Right lobe of liver (tissue), 6 donors: ENCODE measurements at places on chromosomes 4 and X.

DNA sequence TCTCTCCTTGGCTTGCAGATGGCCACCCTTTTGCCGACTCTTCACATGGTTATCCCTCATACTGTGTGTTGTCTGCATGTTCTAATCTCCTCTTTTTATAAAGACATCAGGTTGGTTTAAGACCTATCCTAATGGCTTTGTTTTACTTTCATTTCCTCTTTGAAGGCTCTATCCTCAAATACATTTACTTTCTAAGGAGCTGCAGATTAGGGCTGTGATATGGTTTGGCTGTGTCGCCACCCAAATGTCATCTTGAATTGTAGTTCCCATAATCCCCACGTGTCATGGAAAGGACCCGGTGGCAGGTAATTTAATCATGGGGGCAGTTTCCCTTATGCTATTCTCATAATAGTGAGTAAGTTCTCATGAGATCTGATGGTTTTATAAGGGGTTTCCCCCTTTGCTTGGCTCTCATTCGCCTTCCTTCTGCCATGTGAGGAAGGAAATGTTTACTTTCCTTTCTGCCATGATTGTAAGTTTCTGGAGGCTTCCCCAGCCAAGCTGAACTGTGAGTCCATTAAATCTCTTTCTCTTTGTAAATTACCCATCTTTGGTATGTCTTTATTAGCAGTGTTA, 204.5 kb downstream of the RELL1 start:
- no peak for DNase-seq

GRCh38 chr4:17206829-17207801, 304.8 kb downstream of the QDPR start:
- DNase-seq = no peak

DNA sequence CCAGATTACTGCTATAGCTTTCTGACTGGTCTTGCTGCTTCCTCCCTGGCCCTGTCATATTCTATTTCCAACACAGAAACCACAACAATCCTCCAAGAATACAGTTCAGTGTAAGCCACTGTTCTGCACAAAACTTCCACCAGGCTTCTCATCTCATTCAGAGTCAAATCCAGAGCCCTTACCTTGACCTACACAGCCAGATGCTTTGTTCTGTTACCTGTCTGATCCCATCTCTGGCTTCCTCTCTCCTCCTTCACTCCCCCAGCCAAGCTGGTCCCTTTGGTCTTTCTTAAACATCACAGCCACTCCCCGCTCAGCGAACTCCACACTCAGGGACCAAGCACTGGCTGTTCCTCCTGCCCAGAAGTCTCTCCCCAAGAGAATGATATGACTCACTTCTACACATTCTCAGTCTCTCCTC, 84.8 kb upstream of the BMP2K start:
- no peak for DNase-seq

DNA sequence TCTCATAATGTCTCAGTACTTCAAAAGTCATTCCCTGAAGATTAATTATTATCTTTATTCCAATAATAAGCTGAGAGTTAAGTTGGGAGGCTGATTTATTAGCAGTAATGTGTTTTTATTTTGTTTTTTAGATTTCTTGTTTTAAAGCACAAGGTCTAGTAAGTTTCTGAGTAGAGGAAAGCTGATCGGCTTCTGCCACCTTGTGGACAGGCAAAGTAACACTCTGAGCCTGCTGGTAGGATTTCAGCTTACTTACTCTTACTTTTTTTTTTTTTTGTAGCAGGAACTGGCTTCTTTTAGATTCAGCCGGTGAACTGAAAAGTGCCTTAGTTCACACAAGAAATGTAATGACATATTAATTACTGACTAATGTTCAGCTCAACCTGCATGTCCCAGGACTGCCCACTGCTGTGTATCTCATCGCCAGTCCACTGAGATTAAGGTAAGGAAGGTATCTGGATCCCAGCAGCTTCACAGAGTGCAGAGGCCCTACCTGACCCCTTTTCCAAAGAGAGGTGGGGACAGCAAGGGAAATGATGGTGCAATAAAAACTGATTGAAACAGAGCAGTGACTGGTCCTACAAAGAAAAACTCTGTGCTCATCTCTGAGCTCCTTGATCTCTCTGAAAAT, 126.5 kb downstream of the ADGRA3 start:
- DNase-seq = no peak

GRCh38 chr4:48195374-48195773, 61.3 kb upstream of the TXK start:
- no peak for DNase-seq

GRCh38 chr4:79325864-79326328, at the start of gene NAA11:
Gene NAA11, minus strand, starts transcription at chr4:79326061. Its CDS starts 184 bp downstream, at chr4:79325877.
- DNase-seq = no peak

- DNase-seq = no peak
Measured at GRCh38 chrX:85017721-85018120, 14.0 kb downstream of the APOOL start.

- DNase-seq = no peak
Measured at GRCh38 chr4:6873291-6873690, 36.3 kb upstream of the TBC1D14 start.

DNA sequence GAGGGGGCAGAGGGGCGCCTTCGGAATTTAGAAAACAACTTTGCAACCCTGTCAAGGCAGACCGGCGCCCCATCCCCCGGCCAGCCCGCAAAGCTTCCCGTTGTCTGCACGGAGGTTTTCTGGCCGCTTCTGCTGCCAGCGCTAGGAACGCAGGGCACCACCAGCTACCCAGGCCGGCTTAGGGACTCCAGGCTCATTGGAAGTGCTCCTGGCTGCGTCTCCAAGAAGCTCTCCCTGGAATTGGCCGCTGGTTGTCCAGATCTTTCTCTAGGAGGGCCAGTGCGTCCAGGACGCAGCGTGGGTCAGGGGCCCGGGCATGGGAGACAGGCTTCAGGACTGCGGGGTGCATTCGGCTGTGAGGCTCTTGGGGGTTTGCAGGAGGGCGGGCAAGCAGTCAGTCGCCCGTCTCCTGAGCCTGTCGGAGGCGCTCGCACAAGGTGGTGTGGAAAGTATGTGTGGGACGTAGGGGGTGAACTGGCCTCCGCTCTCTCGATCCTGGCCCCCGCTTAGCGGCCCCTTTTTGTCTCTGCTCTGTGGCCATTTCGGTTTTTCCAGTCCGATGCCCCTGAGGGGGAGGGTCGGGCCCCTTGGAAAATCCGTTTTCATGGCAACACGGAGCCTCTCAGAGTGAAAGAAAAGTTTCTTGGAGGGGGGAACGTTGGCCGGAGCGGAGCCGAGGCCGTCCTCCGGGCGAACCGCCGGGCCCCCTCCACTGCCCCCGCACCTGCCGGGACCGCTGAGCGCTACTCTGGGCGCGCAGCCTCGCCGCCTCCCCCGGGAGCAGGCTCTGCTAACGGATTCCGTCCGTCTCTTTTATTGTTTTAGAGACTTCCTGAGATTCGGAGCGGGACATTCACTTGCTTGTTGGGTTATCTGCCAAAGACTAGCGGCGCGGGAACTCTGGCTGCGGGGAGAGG, 810 bp upstream of the SOX3 start:
- no peak for DNase-seq

GRCh38 chr4:21083413-21083812, 383.2 kb downstream of the PACRGL start:
- no peak for DNase-seq

- DNase-seq = no peak
Measured at GRCh38 chr4:36944232-36944631, 300.3 kb upstream of the NWD2 start.

DNA sequence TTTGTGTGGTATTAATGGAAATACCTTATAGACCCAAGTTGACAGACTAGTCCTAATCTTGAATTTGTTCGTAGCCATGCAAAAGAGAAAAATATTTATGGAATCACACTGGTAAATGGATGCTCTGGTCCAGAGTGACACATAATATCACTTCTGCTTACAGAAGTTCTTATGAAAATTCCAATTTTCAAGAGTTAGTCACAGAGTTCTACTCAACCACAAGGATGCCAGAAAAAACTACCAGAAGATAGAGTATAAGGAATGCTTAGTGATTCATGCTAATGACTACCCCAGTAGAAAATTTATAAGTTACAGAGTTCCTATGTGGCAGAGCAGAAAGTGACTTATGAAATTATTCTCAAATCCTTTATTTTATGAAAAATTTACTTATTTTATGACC, 1384.8 kb downstream of the FAM133A start:
- no peak for DNase-seq

DNA sequence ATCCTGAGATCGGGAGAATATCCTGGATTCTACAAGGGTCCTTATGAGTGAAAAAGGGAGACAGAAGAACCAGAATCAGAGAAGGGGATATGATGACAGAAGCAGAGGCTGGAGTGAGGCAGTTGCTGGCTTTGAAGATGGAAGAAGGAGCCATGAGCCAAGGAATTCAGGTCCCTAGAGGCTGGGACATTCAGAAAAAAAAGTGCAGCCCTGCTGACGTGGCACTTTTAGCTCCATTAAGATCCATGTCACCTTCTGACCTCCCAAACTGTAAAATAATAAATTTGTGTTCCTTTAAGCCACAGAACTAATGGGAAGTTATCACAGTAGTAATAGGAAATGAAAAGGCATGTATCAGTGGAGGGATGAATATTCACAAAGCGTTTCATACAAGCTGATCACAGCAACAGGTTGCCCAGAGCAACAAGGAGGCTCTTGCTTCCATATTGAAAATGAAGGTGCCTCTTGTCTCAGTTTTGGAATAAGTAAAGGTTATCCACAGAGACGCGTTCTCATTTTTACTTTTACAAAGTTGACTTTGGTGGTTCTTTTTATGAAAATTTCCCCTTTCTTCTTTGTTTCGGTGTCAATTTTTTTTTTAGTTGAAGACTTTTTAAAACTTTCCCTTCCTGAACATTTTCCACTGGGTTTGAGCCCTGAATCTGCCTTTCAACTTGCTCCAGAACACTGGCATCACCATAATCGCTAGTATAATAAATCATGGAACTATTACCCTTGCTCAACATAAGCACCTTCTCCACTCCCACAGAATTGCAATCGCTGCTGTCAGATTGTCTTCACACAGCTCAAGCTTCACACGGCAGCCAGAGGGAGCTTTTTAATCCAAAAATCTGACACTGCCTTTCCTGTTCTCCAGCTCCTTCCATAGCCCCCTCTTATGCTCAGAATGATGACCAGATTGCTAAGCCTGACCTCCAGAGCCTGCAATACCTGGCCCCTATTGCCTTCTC, 127.6 kb upstream of the RBPJ start:
- no peak for DNase-seq

DNA sequence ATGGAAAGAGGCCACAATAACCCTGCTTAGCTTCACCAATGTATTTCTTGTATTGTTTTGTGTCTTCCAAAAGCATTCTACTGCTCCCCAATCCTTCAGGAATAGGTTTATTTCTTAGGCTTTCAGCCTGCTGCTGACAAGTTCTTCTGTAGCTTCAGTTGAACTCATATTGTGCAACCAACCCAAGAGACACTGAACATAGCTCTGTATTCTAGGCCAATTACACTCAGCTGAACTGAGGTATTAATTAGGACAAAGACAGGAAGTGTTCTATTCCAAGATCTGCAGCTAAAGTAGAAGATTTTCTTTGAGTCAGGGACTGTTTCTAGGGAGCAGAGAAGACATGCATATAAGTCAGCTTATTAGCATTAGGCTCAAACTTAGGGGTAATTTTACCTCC, 151.8 kb downstream of the LHFPL1 start:
- no peak for DNase-seq

GRCh38 chr4:73892966-73893365, 23.8 kb downstream of the CXCL1 start:
- DNase-seq = no peak

GRCh38 chrX:43949669-43950068, 23.5 kb downstream of the NDP start:
- peak; percentile 44 for DNase-seq

- no peak for DNase-seq
Measured at GRCh38 chr4:114890773-114891172, 222.6 kb downstream of the NDST4 start.

DNA sequence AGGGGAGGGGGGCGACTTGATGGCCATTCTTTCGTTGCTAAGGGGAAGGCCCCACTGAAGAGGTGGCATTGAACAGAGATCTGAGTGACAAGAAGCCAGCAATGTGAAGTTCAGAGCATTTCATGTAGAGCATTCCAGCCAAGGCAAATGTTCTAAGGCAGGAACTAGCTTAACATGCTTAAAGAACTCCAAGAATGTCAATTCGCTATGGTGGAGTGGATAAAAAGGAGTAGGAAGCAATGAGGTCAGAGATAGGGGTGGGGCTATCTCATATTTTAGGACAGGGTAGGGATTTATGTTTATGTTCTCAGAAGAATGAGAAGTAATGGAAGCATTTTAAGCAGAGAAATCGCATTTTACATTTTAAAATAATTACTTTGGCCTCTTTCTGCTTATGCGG, 130.9 kb downstream of the TTC29 start:
- DNase-seq = no peak

DNA sequence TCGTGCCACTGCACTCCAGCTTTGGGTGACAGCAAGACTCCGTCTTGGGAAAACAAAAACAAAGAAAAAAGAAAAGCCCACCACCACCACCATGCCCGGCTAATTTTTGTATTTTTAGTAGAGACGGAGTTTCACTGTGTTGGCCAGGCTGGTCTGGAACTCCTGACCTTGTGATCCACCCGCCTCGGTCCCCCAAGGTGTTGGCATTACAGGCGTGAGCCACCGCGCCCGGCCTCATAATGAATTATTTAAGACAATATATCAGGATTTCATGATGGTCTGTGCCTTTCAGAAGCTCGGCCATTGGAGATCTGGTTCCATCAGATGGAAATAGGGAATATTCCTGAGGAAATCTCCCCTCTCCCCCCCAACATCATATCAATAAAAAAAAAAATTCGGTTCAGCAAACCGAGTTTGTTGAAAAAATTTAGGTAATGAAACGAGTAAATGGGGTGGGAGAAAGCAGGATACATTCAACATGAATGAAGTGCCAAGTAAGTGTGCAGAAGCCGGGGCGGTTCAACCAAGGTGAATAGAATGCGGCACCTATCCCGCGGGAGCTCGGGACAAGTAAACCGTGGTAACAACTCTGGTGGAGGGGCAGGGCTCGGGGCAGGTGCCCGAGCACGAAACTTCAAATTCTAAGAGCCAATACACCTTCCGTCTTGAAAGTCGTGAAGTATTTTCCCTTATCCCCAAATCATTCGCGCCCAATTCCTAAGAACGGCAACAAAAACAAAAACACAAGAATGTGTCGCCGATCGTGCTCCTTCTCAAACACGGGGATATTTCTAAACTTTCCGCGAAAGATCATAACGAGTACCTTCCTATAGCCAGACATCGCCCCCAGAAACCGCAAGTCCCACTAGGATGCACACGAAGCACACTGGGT, 773 bp upstream of the TXLNG start:
- DNase-seq = no peak

DNA sequence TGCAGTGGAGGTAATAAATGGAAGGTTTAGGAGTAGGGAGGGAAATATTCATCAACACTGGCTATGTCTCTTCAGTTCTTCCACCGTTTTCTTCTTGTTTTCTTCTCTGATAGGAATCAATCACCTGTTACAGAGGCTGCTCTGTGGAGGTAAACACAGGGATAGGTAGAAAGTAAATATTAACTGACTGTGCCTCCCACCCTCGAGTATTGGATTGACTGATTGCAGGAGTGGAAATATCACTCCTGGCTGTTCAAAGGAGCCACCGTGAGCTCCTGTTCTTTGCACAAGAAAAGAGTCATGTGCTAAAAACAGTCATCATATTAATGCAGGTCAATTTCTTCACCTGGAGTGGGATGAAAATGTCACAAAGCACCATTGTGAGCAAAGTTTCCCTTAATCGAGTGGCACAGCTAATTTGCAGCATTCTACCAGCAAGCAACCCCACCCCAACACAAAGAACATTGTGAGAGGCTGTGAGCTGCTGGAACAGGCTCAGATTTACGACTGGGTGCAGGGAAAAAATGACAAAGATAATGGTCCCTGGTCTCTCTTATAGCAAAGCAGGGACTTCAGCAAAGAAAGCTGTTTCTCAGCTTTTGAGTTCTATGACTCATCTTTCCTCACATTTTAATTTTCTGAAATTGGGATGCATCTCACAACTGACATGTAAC, 113.7 kb upstream of the TSPAN5 start:
- no peak for DNase-seq
